Lung microvascular endothelial cell (primary cell): ENCODE measurements at places on chromosomes 2 and 18. TPM values are rescaled to one million over a fixed set of nuclear protein-coding genes. Genes with fewer than 3 reads are reported as not detected.

KCNG2 gene
- 0.44 and 1.4 TPM in 2 replicates for total RNA-seq

BMP10 gene
- total RNA-seq: not detected in 2 replicates

ZAP70 gene
- under 0.01 TPM in 1 of 2 replicates, not detected in the other for total RNA-seq

CD207 gene
- under 0.01 TPM in 1 of 2 replicates, not detected in the other for total RNA-seq

FASTKD2 gene
- 21.1 and 27.6 TPM in 2 replicates for total RNA-seq

OTOS gene
- not detected in 2 replicates for total RNA-seq

SOX11 gene
- not detected in 2 replicates for total RNA-seq

LIPG gene
- 0.40 and 6.1 TPM in 2 replicates for total RNA-seq

PID1 gene
- under 0.01 and 0.20 TPM in 2 replicates for total RNA-seq

CENPA gene
- total RNA-seq: 2.8 and 7.8 TPM in 2 replicates

AQP12A gene
- not detected in 2 replicates for total RNA-seq
